ENCODE measurements at places on chromosomes 1 and 21.
A peak's percentile ranks its signal among the peaks of the same experiment; 100 is the strongest.

DNA sequence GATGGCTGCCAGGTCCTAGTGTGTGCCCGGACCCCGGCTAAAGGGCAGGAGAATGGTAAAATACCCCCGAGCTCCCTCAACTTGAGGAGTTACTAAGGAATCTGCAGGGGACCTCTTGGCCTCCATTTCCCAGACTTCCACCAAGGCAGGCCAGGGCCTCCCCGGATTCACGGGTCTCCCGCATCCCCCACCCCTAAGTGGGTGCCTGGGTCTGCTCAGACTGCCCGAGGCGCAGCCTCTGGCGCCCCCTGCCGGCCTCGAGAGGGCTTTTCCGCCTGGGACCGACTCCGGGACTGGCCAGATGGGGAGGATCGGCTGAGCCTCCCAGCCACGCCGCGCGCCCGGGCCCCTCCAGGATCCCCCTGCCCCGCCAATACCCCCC lies 1.7 kb downstream of the PLEKHG5 start:
- peak; percentile 76 for DNase-seq

DNA sequence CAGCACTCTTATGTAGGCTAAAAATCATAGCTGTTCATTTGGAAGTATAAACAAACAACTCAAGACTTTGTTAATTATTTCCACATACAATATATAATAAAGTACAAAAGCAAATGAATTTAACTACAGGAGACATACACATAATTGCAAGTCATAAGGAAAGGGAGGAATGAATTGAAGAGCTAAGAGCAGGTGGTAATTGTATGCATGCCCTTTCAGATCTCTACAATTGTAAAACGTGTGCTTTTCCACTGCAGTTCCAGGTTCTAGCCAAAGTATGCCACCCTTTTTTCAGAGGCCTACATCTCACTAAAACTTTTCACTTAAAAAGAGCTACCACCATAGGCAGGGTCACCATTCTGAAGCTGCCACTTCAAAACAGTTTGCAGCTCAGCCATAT lies 42.8 kb upstream of the HP1BP3 start:
- no peak for DNase-seq

- DNase-seq = no peak
Measured at GRCh38 chr1:98005326-98006010, 84.6 kb upstream of the DPYD start.

DNA sequence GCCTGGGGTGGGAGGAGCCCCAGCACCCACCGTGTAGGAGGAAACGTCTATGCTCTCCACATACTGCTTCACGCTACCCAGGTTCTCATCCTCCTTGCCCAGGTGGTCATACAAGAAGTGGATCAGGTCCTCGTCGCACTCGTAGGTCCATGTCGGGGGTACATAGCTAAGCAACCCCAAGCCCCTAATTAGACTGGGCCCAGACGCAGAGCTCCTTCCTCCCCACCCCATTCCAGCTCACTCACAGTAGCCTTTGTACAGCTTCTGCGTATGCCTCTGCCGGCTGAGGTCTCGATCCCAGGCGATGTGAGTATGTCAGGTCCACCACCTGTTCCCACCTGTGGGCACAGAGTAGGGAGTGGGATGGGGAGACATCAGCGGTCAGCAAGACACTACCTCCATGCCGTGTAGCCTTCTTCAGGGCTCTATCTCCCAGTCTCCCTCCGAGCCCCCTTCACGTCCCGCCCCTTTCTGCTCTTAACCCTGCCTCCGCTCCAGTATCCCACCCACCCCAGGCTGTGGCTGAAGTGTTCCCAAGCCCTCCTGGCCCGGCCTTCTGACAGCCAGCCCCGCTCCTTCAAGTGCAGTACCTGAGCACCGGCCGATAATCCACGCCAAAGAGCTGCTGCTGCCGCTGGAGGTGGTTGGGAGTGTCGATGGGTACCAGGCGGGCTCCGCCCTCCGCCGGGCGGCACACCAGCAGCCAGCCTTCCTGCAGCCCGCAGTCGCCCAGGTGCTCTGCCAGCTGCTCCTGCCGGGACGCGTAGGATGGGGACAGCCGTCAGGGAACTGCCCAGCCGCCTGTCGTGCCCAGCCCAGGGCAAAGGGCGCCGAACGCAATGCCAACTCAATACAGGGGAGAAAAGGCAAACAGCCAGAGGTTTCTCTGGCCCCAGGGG lies 919 bp downstream of the HECTD3 start:
- DNase-seq = no peak

GRCh38 chr1:41098730-41099460 lies 77.4 kb upstream of the SLFNL1 start:
- DNase-seq = no peak

DNA sequence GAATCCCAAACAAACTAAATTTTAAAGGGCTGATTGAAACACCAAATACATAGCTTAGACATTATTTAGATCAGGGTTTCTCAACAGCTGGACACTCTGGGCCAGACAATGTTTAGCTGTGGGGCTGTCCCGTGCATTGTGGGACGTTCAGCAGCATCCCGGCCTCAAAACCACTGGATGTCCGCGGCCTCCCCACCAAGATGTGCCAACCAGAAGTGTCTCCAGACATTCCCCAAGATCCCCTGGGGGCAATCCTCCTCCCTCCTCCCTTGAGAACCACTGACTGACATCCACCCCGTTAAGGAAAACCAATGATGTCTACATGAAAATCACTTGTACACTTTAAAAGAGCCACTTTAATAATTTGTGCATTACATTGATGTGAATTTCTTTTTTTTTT lies 38.4 kb downstream of the CLSTN1 start:
- DNase-seq = no peak

DNA sequence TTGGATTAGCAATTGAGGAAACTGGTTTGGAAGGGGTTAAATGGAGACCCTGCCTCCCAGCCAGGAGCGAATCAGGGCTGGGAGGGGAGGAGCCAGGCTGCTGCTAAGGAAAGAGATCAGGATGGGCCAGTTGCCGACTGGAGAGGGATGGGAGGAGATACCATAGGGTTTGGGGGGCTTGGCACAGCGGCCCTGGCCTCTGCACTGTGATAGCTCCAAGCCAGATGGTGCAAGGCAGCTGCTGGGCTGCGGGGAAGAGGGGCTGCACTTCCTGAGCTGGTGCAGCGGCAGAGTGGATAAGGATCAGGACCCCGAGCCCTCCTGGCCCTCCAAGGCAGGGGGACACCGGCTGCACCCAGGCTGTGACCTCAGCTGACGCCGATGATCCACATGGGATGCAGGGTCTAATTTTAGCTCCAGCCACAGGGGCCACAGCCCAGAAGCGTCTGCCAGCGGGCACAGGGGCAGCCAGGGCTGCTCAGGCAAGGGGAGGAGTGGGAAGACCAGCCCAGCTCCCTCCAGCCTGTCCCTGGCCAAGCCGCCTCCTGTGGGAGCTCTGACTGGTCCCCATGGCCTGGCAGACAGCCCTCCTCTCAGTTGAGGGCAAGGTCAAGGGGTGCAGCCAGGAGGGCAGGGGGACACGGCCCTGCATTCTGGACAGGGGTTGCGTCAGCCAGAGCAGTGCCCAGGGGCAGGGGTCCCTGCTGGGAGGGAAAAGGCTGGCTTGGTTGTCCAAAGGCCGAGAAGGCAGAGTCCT lies at the start of gene EXTL1:
EXTL1 (plus strand) TSS at position 129 of the 757 bp plus-strand sequence. CDS start 872 bp downstream, outside the sequence.
- peak; percentile 89 for DNase-seq

- peak; percentile 36 for DNase-seq
Measured at GRCh38 chr1:44820328-44821239, 12.3 kb downstream of the BTBD19 start.

DNA sequence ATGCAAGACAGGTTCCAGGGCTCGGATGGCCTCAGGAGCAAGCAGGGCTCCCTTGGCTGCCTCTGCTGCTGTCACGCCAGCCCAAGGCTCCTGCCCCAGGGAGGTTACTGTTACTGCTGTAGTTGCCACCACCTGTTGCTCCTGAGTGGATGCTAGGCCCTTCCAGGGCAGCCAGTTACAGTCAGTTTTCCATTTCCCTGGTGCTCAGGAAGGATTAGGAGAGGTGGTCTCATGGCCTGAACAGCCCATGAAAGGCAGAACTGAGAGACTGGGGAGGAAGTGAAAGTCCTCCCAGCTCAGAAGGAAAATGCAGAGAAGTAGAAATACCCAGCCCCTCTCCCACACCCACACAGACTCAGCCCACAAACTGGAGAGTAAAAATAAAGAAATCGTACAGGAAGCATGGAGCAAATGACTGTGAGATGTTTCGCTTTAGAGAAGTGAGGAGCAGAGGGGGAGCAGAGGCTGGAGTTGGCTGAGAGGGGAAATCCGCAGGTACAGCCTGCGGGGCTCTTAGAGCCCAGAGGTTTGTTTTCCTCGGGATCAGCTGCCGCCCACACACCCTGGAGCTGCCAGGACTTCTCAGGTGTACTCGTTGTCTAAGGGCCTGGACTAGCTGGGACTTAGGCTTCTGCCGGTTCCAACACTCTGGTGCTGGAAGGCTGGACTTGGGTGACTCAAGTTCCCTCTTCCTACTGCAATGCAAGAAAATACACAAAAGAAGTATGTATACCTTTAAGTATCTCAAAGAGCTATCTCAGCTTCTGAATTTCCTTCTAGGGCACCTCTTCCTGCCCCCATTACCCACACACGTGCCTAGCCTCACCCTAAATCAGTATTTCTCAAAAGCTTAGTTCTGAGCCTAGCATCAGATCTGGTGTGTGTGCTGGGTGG lies 2.3 kb downstream of the IL6R start:
- DNase-seq = no peak
